ENCODE measurements at places on chromosomes 1 and 21.
A peak's percentile ranks its signal among the peaks of the same experiment; 100 is the strongest.

- DNase-seq = no peak
Observed at GRCh38 chr1:167881069-167881468, 32.9 kb downstream of the ADCY10 start.

- DNase-seq = no peak
Observed at GRCh38 chr1:244012202-244012601, 38.9 kb upstream of the ZBTB18 start.

DNA sequence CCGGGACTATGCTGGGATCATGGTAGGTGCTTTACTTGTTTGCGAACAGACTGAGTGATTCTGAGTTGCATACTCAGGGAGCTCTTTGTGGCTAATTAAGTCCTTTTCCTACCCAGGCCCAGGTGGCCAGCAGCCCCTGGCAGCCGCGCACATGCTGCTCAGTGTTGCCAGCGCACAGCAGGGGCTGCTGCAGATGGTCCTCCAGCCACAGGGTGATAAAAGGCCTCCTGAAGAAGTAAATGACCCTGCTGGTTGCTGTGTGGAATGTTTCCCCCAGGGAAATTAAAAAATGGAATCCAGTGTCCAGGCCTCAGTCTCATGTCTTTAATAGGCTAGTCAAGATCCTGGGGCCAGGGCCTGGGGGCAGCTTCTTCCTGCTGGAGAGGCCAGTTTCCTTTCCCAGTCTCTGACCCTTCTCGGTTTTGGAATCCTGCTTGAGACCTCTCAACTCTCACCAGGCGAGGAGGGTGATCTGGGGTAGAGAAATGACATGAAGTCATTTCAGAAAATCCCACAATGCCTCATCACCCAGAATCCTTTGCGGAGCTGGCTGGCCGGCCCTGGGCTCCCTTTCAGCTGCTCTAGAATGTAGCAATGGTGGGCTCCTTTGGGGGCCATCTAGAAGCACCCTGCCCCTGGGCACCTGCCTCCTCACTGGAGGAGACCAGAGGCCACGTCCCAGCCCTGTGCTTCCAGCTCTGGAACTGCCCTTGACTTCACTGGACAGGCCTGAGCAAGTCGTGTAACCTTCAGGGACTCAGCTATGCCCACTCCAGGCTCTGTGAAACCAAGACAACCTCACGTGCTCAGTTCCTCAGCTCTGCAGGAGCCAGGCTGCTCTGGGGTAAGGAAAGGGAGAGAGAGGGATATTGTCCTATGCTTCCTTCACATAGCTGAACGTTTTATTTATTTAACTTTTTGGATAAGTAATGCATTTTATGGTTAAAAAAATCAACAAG lies 131.4 kb downstream of the MRPS6 start:
- peak; percentile 92 for DNase-seq

GRCh38 chr21:42755766-42756579 lies 102.6 kb downstream of the PDE9A start:
- DNase-seq = no peak

DNA sequence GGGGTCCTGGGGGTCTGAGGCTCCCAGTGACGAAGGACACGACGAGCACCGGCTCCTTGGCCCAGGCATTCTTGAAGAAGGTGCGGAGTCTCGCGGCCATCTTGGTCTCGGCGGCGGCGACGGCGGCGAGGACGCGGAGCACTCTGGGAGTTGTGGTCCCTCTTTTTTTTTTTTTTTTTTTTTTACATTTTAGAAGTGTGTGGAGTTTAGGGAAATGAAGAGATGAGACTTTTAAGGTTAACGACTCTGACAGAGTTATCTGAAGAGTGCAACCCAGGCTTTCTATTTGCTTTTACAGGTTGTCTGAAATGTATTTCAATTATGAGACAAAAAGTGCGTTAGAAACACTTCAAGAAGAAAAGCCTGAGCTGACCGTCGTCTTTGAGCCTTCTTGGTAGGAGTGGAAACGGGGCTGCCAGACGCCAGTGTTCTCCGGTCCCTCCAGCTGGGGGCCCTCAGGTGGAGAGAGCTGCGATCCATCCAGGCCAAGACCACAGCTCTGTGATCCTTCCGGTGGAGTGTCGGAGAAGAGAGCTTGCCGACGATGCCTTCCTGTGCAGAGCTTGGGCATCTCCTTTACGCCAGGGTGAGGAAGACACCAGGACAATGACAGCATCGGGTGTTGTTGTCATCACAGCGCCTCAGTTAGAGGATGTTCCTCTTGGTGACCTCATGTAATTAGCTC lies 9.7 kb downstream of the OR2B11 start:
- peak; percentile 75 for DNase-seq

DNA sequence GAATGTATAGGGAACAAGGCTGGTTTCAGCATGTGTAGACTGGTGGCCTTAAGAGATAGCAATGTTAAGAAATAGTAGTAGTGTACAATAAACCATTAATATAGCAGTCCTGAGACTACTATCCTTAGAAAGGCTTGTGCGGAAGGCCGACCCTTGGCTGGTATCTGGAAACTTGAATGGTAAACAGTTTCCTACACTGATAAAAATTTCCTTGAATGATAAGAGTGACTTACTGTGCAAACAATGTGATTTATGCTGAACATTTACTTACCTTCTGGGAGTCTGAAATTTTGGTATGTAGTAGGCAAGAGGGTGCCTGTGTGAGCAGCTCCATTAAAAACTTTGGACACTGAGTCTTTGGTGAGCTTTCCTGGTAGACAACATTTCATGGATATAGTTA lies 44.7 kb downstream of the MAST2 start:
- no peak for DNase-seq

GRCh38 chr1:5907386-5907785 lies 84.8 kb downstream of the NPHP4 start:
- no peak for DNase-seq

DNA sequence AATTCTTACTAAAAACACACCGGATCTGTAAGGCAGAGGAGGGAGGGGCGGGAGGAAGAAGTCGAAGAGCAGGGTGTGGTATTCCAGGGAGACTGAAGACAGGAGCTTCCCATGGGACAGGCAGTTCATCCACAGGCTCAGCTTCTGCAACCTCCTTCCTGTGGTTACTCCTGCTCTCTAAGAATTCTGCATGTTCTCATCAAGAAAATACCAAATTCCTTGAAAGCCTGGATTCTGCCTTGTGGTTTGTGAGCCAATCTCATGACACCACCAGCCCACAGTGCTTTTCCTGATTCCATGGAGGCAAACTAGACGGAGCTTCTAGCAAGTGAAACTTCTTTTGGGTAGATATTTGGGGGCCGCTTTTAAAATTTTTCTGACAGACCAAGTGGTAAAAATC lies 1.1 kb upstream of the ST6GALNAC3 start:
- no peak for DNase-seq

- no peak for DNase-seq
Observed at GRCh38 chr1:29962831-29963247, 726.5 kb downstream of the PTPRU start.

GRCh38 chr1:167161762-167162161 lies 58.9 kb upstream of the POU2F1 start:
- no peak for DNase-seq

GRCh38 chr1:92795166-92795565 lies 10.3 kb upstream of the EVI5 start:
- DNase-seq = no peak

- no peak for DNase-seq
Observed at GRCh38 chr1:104646233-104646632, 896.5 kb downstream of the AMY1C start.

- DNase-seq = no peak
Observed at GRCh38 chr1:206012086-206012859, 9.1 kb upstream of the RAB7B start.

DNA sequence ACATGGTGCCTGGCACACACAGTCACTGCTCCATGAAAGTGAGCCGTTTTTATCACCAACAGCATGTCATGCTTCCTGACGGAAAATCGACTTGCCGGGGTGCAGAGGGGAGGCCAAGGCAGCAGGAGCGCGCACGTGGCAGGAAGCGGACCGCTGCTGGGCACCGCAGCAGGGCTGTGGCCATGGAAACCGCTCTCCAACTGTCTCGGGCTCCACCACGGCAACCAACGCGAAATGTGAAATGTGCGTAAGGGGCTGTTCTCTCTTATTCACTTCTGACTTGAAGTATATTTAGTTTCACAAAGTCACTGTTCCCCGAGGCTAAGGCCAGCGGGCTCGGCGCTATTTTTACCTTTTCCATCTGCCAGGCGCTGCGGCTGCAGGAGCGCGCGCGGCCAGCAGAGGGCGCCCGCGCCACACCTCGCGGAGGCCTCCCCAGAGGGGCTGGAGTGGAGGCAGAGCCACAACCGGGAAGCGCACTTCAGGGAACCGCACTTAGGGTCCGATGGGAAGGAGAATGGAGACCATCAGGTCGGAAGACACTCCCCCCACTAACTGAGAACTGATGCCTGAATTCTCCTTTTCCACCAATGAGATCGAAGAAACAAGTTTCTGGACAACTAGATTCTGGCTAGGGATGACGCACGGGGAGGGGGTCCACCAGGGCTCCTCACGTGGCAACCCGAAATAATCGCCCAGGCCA lies 19.7 kb downstream of the RCC2 start:
- DNase-seq = no peak

DNA sequence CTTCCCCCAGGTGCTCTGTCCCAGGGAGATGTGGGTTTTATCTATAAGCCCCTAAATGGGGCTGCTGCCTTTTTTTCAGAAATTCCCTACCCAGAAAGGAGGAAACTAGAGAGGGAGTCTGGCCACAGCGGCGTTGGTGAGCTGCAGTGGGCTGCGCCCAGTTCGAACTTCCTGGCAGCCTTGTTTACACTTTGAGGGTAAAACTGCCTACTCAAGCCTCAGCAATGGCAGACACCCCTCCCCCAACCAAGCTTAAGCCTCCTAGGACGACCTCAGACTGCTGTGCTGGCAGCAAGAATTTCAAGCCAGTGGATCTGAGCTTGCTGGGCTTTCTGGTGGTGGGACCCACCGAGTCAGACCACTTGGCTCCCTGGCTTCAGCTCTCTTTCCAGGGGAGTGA lies 46.2 kb upstream of the PAPPA2 start:
- DNase-seq = no peak

- no peak for DNase-seq
Observed at GRCh38 chr1:24277420-24278169, 41.6 kb upstream of the GRHL3 start.

DNA sequence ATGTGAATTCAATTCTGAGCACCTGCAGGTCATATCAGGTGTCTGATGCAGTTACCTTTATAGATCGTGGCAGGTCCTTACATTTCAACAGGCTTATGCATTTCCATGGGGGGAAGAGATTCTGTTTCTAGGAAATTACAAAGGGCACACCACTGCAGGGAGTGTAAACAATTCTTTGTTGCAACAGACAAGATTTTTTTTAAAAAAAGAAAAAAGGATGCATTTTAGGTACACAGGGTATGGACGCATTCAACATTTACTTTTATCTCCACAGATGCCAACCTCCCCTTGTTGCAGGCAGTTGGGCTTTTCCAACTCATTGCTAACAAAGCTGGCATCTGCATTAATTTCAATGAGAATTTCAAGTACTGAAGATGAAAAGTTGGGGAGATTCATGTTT lies 13.5 kb upstream of the TEKT2 start:
- no peak for DNase-seq

GRCh38 chr1:11598461-11598860 lies 55.8 kb downstream of the FBXO2 start:
- DNase-seq = no peak

DNA sequence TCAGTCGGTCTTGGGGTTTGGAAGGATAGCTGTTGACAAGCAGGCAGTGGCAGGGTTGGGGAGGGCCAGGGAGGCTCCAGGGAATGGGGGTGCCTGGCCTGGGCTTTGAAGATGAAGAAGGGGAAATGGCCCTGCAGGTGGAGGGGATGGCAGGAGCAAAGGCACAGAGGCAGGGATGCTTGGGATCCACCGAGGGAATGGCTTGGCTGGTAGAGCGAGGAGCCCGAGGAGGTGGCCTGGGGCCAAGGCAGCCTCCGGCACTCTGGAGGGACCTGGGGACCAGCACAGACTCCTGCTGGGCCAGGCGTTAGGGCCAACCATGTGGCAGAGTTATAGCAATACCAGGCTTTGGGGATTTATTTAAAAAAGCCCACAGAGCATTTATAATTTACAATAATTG lies 62.9 kb upstream of the EDN2 start:
- DNase-seq = no peak

- no peak for DNase-seq
Observed at GRCh38 chr1:212482637-212483441, 50.1 kb downstream of the NENF start.

GRCh38 chr21:33360281-33360680 lies 35.5 kb downstream of the IFNAR1 start:
- no peak for DNase-seq

DNA sequence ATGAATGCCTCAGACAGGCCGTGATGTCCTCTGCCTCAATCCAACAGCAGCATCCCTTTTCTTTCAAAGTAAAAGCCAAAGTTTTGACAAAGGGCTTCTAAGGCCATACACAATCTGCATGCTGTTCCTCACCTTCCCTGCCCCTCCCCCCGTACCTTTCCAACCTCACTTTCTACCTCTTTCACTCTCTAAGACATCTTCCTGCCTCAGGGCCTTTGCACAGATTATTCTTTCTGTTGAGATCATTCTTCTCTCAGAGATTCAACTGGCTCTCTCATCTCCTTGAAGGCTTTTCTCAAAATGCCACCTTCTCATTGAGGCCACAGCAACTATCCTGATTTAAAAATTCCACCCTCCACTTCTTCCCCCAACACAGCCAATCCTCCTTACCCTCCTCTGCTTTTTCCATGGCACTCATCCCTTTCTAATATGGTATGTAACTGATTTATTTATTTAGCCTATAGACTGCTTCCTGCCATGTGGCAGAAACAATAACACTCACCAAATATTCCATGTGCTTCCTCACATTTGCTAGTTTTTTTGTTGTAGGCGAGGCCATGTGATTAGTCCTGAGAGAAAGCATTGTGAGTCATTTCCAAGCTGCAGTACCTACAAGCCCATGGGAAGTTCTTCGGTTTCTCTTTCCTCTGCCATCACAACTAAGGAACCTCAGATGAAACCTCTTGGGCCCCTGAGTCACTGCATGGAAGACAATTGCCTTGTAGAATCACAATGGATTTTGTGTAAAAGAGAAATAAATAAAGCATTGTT lies 58.7 kb upstream of the GADD45A start:
- no peak for DNase-seq

GRCh38 chr1:9435854-9436640 lies 103.2 kb upstream of the SLC25A33 start:
- no peak for DNase-seq

DNA sequence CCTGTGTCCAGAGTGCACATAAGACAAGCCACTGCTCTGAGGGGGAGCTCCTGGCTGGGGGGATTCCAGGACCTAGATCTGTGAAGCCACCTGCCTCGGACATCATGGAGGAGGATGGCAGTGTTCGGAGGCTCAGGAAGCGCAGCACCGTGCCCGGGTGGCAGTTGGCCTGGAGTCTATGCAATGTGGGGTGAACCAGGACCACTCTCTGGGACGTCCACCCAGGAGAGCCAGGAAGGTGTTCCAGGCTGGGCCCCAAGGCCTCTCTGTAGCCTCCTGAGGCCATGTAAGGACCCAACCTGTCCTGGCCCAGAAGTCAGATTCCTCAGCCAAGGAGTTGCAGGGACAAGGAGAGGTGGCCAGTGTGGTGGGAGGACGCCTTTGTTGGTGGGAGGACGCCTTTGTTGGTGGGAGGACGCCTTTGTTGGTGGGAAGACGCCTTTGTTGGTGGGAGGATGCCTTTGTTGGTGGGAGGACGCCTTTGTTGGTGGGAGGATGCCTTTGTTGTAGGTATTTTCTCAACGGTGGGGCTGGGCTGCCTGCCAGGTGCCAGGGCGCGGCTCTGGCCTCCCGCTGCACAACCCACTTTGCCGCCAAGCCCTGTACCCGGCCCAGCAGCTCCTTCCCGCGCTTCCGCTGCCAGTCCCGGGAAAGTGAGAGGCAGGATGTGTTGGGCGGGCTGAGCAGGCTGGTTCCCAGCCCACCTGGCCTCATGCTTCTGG lies 30.6 kb upstream of the BMP8B start:
- no peak for DNase-seq
